ENCODE measurements at places on chromosomes 13 and 19.

DNA sequence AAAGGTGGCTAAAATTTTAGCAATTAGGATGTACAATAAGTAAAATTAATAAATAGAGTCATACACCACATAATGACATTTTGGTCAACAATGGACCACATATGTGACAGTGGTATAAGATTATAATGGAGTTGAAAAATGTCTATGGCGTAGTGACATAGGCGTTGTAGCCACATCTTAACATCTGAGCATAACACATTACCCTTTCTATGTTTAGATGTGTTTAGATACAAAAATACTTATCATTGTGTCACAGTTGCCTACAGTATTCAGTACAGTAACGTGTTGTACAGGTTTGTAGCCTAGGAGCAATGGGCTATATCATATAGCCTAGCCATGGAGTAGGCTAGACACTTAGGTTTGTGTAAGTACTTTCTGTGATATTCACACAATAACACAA, 111.2 kb downstream of the LRCH1 start:
- DNase-seq, result no peak

DNA sequence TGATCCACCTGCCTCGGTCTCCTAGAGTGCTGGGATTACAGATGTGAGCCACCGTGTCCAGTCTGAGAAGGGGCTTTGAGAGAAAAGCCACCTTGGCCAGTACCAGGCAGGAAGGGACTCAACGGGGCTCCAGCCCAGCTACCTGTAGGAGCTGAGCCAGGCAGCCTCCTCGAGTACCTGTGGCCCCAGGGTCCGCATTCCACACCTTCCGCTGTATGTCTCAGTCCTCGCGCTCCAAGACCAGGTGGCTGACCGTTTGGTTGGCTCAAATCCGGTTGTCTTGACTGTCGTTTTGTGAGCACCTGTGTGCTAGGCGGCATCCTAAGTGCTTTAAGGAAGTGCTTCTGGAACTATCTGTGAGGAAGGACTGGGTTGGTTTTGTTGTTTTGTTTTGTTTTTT, 16.2 kb downstream of the MARK4 start:
- no peak for DNase-seq

- DNase-seq, result no peak
These were observed 18.5 kb upstream of the C19orf33 start for GRCh38 chr19:38285567-38285966.

DNA sequence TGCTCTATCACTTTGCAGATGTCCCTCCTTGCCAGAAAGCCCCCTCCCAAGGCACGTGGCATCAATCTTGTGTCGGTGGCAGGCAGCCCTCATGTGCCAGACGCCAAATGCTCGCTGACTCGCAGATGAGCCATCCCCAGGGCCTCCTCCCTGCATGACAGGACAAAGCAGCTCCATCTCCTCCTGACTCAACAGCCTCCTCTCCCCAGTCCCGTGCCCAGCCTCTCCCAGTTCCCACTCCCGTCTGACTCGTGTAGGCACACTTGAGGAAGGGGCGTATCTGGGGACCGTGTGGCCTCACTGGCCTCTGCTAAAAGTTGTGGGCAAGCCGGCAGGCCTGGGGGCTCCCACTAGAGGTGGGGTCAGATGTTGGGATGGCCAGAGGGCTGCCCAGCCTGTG, 133.6 kb downstream of the STK24 start:
- DNase-seq, result no peak

DNA sequence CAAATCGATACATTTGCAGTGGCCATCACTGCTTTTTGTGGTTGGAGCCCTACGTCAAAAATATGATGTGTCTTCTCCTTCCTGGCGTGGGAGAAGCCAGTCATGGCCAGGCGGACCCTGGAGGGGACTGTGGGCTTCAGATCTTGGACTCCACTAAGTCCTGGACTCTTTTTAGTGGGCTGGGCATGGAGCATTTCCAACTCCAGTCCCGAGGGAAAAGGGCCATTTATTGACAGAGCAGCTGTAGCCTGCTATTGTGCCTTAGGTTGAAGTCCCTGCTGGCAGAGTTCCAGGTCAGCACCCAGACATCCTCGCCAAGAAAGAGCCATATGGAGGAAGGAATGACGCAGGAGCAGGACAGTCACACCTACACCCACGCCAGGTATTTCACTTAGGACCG, 179.2 kb upstream of the ZNF507 start:
- DNase-seq, result no peak

DNA sequence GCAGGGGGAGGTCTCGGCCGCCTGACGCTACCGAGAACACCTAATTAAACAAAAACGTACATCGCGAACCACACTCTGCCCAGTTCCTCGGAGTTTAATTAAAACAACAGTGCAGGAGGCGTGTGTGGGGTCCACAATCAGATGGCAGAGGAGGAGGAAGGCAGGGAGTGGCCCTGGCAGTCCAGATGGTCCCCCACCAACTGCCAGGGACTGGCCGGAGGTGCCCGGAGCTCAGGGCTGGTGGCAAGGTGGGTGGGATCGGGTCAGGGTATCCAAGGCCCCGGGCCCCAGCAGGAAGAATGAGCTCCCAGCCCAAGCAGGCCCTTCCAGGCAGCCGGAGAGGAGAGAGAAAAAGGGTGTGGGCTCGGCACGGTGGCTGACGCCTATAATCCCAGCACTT, 71.3 kb downstream of the PTPRS start:
- no peak for DNase-seq

DNA sequence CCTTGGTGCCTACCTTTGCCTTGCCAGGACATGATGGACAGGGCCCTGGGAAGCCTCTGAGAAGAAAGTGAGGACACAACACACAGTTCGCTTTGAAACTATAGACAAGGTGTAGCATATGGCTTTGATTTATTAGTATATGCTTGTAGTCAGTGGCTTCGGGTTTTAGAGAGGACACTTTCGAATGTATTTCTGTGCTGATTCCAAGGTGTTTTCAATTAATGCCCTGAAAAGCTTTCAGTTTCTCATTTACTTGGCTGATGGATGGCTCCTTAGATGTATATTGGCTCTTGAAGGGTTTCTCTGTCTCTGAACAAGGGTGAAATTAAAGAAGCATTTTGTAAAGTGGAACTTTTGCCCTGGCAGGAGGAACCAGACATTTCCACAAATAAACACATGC, 106.9 kb downstream of the POSTN start:
- no peak for DNase-seq

GRCh38 chr19:16180611-16181010, 4.6 kb upstream of the FAM32A start:
- no peak for DNase-seq

DNA sequence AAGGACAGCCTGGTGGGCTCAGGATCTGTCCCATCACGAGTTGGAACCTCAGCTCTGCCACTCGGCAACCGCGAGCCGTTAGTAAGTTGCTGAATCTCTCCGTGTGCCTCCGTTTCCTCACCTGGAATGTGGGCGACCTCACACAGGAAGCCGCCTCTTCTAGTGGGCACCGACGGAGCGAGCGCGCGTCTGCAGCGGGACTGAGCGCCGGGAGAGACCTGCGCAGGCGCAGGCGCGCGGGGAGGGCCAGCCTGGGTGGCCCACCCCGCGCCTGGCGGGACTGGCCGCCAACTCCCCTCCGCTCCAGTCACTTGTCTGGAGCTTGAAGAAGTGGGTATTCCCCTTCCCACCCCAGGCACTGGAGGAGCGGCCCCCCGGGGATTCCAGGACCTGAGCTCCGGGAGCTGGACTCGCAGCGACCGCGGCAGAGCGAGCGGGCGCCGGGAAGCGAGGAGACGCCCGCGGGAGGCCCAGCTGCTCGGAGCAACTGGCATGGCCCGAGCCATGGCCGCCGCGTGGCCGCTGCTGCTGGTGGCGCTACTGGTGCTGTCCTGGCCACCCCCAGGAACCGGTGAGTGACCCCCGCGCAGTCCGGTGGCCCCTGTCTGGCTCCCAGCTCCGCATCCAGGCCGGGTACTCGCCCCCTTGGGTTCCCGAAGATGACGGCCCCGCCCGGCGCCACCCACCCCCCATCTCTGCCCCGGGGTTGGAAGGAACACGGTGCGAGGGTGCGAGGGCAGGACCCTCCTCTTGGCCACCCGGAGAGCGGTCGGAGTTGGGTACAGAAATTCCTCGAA, at the start of gene PVR:
TSS of gene PVR (plus strand) at position 306 of the 797 bp plus-strand sequence. CDS start at position 493, 187 bp downstream.
- DNase-seq, result peak; percentile 18

GRCh38 chr13:76397413-76397812, 488.8 kb downstream of the KCTD12 start:
- DNase-seq, result no peak

DNA sequence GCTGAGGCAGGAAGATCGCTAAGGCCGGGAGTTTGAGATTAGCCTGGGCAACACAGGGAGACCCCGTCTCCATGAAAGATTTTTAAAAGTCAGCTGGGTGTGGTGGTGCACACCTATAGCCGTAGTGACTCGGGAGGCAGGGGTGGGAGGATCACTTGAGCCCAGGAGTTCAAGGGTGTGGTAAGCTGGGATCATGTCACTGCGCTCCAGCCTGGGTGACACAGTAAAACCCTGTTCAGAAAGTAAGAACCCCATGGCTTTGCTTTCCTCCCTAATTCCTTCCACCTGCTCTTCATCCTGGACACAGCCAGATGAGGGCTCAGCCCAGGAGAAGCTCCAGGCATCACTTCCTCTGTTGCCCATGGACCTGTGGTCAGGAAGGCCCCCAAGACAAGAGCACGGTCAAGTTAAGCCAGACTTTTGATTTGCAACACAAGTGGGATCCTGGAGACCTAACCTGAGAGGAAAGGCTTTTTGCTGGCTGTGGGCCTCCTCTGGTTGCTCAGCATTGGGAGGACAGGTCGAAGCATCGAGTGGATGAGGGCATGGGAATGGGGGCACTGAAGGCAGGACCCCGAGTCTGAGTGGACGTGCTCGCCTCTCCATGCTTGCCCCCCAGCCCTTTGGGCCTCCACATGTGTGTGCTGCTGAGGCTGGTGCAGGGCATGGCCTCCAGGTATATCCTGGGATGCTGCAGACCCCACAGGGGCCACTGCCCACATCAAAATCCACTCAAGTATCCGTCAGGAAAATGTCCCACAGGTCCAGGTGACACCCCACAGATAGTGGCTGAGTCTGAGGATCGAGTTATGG, 25.4 kb downstream of the TUBA3C start:
- DNase-seq, result no peak

- no peak for DNase-seq
These were observed 309.3 kb upstream of the MAB21L1 start for GRCh38 chr13:35785576-35786303.

DNA sequence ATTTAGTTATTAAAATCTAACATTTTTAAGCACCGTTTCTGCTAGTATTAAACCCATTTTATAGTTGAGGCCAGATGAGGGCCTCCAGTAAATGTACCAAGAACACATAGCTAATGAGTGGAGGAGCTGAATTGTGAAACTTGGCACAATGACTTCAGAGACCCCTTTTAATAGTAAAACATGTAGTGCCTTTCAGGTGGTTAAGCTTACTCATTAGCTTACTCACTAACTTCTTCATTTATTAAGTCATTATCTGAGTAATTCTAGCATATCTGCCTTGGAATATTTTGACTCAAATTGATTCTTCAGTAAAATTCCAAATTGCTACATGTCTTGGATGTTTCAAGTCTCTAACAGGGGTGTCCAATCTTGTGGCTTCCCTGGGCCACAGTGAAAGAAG, 735.2 kb downstream of the LIG4 start:
- DNase-seq, result no peak

- DNase-seq, result peak; percentile 5
These were observed 285 bp downstream of the TMEM143 start for GRCh38 chr19:48363500-48363809.

DNA sequence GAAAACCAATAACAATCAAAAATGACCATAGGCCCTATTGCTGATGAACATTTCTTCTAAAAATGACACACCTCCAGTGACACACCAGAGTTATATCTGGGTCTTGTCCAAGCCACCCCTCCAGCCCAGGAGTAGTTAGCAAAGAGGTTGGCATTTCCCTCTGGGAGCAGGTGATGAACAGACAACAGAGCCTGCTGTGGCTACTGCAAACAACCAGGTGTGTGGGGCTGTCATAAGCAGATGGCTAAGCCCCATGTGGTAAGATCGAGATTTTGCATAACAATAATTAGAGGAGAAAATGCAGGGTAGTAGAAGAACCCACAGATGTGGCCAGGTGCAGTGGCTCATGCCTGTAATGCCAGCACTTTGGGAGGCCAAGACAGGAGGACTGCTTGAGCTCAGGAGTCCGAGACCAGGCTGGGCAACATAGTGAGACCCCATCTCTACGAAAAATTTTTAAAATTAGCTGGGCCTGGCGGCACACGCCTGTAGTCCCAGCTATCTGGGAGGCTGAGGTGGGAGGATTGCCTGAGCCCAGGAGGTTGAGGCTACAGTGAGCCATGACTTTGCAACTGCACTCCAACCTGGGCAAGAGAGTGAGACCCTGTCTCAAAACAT, 5.0 kb downstream of the XRCC1 start:
- DNase-seq, result no peak

DNA sequence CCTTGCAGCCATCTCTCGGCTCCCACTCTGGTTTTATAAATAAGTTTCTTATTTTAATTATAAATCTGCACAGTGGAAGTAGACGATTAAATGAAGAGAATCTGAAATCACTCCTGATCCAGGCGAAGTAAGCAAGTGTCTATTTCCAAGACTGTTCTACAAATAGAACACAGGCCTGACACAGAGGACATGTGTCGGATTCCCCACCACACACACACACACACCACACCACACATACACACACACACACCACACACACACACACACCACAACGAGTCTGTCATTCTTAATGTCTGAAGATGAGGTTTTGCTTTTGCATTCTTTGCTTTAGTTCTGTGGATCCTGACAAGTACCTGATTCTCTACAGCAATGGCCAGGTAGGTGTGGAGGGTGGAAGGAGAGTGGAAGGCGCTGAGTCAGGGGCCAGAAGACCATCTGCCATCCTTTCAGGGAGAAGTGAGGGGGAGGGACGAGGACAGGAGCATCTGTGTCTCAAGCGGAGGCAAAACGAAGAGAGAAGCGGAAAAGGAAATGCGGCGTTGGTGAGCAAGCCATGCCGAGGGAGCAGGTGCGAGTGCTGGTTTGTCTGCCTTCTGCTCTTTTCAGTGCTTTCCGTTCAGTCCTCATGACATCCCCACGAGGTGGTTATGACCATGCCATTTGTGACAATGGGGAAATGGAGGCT, 110.2 kb downstream of the TEX26 start:
- no peak for DNase-seq

GRCh38 chr19:1109032-1109551, 5.3 kb downstream of the GPX4 start:
- DNase-seq, result no peak

DNA sequence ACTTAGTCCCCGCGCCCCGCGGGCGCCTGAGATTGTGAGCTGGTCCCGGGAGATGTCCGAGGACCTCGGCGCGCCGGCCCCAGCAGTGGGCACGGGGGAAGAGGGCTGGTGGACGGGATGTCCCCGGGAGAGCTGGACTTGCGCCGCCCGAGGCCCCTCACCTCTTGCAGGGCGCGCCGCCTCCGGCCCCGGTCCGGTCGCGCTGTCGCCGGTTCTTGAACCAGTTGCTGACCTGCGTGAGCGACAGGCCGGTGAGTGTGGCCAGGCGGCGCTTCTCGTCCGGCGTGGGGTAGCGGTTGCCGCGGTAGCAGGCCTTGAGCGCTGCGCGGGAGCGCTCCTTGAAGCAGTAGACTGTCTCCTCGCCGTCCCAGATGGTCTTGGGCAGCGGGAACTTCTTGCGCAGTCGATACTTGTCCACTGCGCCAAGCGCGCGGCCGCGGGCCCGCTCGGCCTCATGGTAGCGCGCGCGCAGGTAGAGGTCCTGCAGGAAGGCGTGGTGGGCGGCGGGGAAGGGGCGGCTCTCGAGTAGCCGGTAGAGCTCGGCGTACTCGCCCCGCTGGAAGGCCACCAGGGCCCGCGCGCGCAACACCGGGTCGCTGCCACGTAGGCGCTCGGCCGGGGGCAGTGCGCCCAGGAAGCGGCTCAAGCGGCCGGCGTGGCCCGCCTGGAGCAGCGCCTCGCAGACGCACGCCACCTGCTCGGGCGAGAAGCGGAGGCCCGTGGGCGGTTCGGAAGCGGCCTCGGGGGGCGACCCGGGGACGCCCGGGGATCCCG, 984 bp downstream of the SIX5 start:
- DNase-seq, result no peak
